ENCODE measurements at places on chromosomes 3 and 15. TPM values are rescaled to one million over a fixed set of nuclear protein-coding genes. Genes with fewer than 3 reads are reported as not detected.

GRCh38 chr3:122784436-122784835 is 9.2 kb downstream of the HSPBAP1 start:
- DNase-seq, result no peak

The GOLGA6L4 gene
- 0.81 TPM for total RNA-seq

The TMEM108 gene
- total RNA-seq, result not detected

The SCAMP2 gene
- 36.1 TPM for total RNA-seq

DNA sequence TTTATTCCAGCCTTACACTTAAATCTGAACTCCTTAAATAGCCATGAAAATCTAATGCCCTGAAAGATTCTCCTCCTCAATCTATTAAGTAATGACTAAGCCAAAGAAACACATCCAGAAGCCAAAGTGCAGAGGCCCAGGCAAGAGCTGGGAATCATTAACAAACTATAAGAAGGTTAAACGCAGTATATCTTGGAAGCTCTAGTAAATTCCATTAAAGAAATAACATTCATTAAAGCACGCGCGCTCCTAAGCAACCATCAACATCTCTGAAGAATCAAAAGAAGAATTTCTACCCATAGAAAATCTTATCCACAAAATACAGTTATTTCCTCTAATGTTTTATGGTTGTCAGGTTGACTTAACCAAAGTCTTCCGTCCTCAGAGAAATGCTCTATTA is 29.5 kb downstream of the MB21D2 start:
- no peak for DNase-seq

The KNG1 gene
- not detected for total RNA-seq

GRCh38 chr3:138948371-138949001 is 1.5 kb downstream of the FOXL2NB start:
- DNase-seq, result no peak

DNA sequence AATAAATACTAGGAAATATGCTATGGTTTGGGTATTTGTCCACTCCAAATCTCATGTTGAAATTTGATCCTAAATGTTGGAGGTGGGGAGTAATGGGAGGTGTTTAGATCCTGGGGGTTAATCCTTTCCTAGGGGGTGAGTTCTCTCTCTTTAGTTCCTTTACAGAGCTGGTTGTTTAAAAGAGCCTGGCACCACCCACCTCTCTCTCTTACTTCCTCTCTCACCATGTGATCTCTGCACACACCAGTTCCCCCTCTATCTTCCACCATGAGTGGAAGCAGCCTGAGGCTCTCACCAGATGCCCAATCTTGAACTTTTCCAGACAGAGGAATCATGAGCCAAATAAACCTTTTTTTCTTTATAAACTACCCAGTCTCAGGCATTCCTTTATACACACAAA is 10.5 kb downstream of the SLC24A5 start:
- DNase-seq, result no peak

DNA sequence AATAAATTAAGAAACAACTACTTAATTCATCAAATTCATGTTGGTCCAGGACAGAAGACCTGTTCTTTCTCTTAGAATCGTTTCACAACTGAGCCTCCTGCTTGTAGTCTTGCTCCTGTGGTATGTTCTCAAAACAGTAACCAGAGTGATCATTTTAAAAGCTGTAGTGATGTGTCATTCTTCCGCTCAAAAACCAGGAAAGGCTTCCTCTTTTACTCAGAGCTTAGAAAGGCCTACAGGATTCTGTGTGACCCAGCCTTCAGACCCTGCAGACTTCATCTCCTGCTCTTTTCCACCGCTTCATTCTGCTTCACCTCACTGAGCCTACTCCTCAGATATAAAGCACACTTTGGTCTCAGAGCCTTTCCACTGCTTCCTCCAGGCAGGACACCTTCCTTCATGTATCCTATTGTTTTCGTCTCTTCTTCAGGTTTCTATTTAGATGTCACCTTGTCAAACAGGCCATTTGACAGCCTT is 22.7 kb downstream of the ST6GAL1 start:
- DNase-seq, result peak; percentile 10

Measured in A172 (cell line).